ENCODE measurements at places on chromosomes 5 and 9.

- DNase-seq, result no peak
Observed at GRCh38 chr9:135144581-135145170, 57.2 kb downstream of the OLFM1 start.

- DNase-seq, result peak; percentile 12
Observed at GRCh38 chr9:2837915-2838314, 6.0 kb downstream of the PUM3 start.

- no peak for DNase-seq
Observed at GRCh38 chr9:130090915-130091314, 37.2 kb downstream of the GPR107 start.

- DNase-seq, result no peak
Observed at GRCh38 chr9:94655739-94656138, 16.4 kb upstream of the FBP1 start.

DNA sequence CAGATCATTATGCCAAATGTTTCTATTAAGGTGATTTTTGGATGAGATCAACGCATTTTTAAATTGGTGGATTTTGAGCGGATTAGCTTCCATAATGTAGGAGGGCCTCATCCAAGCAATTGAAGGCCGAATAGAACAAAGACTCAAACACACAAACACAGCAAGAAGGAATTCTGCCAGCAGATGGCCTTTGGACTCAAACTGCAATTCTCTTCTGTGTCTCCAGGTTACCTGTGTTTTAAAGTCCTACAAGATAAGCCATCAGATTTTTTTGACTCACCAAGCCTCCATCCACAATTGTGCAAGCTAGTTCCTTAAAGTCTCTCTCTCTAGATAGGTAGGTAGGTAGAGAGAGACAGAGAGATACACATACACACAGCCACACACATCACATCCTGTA, 25.5 kb downstream of the CDH6 start:
- no peak for DNase-seq

DNA sequence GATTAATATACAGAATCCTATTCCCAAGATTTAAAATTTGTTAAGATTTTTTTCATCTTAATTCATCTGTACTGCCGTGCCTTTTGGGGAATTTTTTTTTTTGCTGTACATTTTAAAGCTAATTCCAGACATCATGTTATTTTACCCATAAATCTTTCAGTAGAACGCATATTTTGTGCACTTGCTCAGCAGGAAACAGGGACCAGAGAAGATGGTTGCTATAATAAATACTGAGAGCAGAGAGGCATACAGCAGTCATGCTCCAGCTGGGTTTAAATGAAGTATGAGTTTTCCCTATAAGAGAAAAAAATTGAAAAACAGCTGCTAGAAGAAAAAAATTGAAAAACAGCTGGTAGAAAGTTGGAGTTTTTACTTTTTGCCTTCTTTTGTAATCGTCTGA, 196.9 kb upstream of the PUM3 start:
- DNase-seq, result no peak

GRCh38 chr5:62206150-62206829, 99.7 kb upstream of the KIF2A start:
- DNase-seq, result no peak

GRCh38 chr5:154196281-154196680, 5.7 kb downstream of the GALNT10 start:
- DNase-seq, result no peak

GRCh38 chr5:165497707-165498106, 1992.3 kb downstream of the MAT2B start:
- no peak for DNase-seq

- DNase-seq, result no peak
Observed at GRCh38 chr9:110446171-110446570, 108.5 kb upstream of the TXNDC8 start.

DNA sequence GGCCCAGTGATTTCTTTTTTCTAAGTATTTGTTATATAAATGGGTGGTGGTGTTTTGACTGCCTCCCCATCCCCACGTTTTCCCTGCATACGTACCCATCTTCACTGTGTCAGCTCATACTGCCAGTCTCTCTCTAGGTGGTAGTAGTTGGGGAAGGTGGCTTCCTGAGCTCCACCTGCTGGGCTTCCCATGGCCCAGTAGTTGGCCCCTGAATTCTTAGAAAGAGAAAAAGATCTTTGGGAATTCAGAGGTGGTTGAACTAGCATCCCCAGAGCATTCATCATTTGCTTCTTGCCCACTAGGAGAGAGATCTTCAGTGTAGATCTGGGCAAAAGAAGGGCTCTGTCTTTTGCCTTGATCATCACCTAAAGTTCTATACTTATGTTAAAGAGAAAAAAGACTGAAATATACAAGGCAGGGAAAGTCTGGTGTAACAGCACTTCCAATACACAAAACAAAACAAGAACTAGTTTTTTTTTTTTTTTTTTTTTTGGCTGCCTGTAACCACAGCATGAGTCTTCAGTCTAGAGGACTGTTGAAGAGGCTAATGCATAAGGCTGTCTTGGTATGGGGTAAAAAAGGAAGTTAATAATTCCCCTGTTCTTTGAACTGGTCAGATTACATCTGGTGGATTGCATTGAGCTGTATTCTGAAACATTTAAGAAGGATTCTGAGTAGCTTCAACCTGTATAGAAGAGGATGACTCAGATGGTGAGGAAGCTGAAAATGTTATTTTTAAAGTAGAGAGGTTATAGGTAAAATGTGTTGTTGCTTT, 128.7 kb downstream of the ATG10 start:
- DNase-seq, result no peak

DNA sequence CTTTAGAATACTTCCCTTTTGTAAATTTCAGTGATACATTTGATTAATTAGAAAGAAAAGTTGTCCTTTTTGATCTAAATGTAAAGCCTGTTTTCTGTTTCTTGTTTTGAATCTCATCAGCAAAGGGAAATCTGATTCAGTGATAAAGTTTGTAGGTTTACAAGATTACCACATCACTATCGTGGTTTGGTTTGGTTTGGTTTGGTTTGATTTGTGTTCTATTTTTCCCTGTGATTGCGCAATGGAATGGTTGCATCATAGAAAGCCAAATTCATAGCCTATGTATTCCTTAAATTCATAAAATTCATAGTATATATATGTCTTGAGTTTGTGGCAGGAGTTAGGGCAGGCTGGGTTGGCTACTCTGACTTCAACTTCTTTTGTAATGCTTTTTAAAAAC, 15.2 kb downstream of the SRFBP1 start:
- peak; percentile 30 for DNase-seq

GRCh38 chr9:117081641-117082317, 333.1 kb downstream of the ASTN2 start:
- no peak for DNase-seq

- no peak for DNase-seq
Observed at GRCh38 chr9:132411091-132411508, 1.1 kb downstream of the CFAP77 start.

GRCh38 chr9:2157277-2158110, 142.3 kb downstream of the SMARCA2 start:
- peak; percentile 29 for DNase-seq

DNA sequence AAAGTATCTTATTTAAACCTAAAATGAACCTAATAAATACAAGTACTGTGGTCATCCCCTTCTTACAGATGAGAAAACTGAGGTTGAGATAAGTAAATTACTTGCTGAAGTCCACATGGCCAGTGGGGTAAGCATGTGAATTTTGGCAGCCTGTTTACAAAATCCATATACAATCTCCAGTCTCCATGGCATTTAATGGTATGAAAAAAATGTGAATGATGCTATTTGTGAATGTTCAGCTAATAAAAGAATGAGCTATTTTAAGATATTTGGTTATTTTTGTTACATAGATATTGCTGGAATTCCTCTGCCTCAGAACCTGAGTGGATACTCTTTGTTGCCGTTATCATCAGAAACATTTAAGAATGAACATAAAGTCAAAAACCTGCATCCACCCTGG, 19.3 kb upstream of the GPR150 start:
- no peak for DNase-seq

GRCh38 chr5:173767574-173768266, 120.4 kb upstream of the CPEB4 start:
- no peak for DNase-seq

- no peak for DNase-seq
Observed at GRCh38 chr5:132253452-132254320, 3.8 kb upstream of the PDLIM4 start.

GRCh38 chr9:82128011-82128696, 139.6 kb downstream of the SPATA31D1 start:
- DNase-seq, result no peak

- DNase-seq, result no peak
Observed at GRCh38 chr9:125807079-125807478, 59.9 kb downstream of the PBX3 start.

- no peak for DNase-seq
Observed at GRCh38 chr5:364497-364896, 43.0 kb downstream of the AHRR start.

DNA sequence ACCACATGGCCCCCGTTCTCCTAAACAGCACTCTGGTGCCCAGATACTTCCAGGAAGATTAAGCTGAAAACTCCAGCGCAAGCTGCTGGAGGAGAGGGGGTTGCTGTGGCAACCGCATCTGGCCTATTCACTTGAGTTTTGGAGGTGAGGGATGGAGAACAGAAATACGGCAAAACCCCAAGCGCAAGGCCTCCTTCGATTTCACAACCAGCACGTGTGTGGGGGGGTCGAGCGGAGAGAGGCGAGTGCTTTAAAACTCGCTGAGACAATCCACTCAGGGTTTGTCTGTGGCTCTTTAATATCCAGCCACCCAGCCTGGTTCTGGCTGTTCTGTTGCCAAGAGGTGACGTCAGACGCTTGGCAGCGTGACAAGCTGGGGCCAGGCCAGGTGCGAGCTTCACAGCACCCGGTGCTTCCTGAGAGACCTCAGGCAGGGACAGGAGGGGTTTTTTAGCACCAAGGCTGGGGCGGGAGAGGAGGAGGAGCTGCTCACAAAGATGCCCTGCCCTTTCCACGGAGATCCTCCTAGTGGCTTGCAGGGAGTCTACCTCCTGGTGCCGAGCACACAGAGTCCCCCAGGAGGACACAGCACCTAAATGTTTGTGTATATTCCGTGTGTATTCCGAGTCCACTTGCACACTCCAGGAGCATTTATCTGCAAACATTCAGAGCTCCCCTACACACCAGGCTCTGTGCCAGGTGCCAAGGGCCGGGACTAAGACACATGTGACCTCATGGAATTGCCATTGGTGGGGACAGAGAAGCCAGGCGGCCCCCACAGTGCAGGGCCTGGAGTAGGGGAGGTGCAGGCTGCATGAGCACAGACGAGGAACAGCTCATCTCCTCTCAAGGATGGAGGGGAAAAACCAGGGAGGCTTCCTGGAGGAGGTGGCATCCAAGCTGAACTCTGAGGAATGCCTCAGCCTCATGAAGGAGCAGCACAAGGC, 194.6 kb downstream of the OLFM1 start:
- no peak for DNase-seq

GRCh38 chr9:68690088-68690487, 15.0 kb upstream of the PIP5K1B start:
- no peak for DNase-seq

DNA sequence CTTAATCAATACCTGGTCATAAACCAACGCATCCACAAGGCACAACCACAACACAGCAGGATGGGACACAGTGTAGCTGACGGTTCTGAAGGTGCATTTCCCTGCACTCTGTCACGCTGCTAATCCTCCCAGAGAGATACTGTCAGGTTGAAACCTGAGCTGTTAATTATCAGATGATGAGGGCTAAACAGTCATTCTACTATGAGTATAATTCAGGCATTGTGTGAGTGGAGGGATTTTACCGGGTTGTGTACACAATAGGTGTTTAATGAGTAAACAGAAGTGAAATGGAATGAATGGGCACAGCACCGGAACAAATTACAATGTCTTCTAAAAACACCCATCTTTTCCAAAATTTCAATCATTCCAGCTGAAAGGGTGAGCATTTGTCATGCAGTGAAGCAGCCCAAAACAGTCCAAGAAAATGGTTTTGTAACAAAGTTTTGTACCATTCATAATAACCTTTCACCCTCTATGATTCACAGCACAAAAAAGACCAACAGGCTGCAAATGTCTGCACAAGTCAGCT, 71.5 kb downstream of the ABCA1 start:
- DNase-seq, result no peak

- DNase-seq, result no peak
Observed at GRCh38 chr5:132377738-132378137, 8.2 kb downstream of the SLC22A5 start.

- DNase-seq, result peak; percentile 32
Observed at GRCh38 chr9:111016426-111017045, 21.7 kb downstream of the LPAR1 start.

DNA sequence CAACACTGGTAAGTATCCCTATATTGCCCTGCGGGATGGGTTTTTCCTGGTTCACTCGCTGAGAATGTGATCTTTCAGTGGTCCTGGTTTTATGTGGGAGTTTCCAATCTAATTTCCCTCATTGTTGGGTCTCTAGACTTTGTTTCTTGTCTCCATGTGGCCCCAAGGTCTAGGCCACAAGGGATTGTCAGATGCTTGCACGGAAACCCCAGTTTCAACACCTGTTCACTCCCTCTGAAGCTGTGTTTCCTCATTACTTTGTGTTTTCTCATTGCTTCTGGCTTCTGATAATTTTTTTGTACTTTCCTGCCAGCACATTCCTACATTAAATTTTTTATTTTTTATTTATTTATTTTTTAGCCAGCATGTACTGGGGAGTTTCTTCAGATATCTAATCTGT, 191.5 kb downstream of the TTLL11 start:
- DNase-seq, result no peak

DNA sequence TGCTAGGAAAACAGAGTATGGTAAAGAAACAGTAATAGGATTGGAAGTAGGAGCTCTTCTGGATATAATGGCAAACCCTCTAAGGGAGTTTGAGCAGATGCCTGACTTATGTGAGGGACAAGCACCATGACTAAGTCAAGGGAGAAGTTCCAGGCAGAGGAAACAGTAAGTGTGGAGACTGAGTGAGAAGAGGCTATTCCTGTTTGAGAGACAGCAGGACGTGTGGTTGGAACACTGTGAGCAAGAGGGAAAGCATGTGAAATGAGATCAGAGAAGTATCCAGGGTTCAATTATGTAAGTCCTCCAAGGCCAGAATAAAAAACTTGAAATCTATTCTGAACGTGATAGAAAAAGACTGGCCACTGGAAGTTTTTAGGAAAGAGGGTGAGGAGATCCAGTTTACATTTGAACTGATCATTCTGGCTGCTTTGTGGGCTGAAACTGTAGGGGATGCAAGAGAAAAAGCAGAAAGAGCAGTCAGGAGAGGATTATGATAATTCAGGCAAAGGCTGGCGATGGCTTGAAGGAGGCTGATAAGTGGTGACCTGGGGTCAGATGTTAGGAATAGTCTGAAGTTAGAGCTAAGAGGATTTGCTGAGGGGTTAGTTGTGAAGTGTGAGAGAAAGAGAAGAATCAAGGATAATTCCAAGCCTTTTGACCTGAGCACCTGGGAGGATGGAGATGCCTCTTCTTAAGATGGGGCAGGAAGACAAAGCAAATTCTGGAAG, 19.2 kb downstream of the DMAC1 start:
- no peak for DNase-seq
